ENCODE measurements at places on chromosomes 2 and 18. TPM values are rescaled to one million over a fixed set of nuclear protein-coding genes. Genes with fewer than 3 reads are reported as not detected.

- peak overlapping the region; percentile 46 for H3K4me3 ChIP-seq
- H3K4me1 ChIP-seq: peaks cover 71% of the 10 kb centered on the region
- H3K36me3 ChIP-seq: peaks cover 30% of the 10 kb centered on the region
- no peak for DNase-seq
Measured at GRCh38 chr2:64635976-64636911, 17.5 kb downstream of the SERTAD2 start.

DNA sequence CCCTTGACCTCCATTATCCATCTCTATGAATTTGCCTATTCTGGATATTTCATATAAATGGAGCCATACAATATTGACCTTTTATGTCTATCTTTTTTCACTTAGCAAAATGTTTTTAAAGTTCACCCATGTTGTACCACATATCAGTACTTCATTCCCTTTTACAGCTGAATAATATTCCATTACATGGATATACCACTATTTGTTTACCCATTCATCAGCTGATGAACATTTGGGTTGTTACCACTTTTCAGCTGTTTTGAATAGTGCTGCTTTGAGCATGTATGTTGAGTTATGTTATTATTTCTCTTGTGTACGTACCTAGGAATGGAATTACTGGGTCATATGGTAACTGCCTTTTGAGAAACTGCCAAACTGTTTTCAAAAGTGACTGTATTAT, 93.7 kb upstream of the DNMT3A start:
- no peak overlapping the region for H3K27ac ChIP-seq
- H3K36me3 ChIP-seq: peaks cover 8% of the 10 kb centered on the region
- H3K4me3 ChIP-seq: no peak overlapping the region

DNA sequence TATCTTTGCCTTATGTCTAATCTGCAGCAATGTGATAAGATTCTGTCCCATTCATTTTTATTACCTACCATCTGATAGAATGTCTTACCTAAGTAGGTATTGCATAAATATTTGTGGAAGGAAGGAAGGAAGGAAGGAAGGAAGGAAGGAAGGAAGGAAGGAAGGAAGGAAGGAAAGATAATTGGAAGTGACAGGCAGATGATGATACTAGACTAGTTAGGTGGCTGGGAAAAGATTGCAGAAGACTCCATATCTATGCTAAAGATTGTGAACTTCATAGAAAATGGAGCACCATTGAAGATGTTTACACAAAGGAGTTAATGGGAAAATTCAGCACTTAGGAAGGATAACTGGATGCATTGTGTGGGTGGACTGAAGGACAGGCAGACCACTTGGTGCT, 909.0 kb downstream of the EPHA4 start:
- H3K36me3 ChIP-seq: no peaks in the 10 kb centered on the region
- H3K4me3 ChIP-seq: no peak overlapping the region
- H3K4me1 ChIP-seq: peaks cover 14% of the 10 kb centered on the region
- H3K27ac ChIP-seq: no peak overlapping the region
- no peak for DNase-seq
- H3K27me3 ChIP-seq: no peaks in the 10 kb centered on the region

DNA sequence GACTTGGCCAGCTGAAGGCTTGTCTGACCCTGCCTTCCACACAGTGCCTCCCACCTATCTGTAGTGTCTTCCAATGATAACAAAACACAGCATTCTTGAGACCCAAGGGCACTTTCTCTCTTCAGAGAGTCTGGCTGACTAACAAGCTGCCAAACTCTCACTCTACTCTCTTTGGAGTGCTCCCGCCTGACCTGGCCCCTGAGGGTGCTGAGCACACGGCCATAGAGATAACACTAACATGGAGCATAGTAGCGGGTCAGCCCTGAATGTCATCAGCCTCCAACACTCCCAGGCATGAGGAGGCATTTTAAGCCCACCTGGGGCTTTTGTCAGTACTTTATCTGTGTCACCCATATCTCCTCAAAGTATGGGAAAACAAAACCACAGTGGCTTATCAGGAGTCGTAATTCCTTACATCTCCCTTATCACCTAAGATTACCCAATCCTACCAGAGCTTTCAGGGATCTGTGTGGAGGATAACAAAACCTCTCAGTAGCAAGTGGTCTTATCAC, 160.3 kb upstream of the TCF4 start:
- no peaks in the 10 kb centered on the region for H3K36me3 ChIP-seq
- peaks cover 4% of the 10 kb centered on the region for H3K4me1 ChIP-seq
- DNase-seq: no peak
- H3K4me3 ChIP-seq: no peak overlapping the region
- no peak overlapping the region for H3K27ac ChIP-seq
- H3K27me3 ChIP-seq: no peaks in the 10 kb centered on the region

DNA sequence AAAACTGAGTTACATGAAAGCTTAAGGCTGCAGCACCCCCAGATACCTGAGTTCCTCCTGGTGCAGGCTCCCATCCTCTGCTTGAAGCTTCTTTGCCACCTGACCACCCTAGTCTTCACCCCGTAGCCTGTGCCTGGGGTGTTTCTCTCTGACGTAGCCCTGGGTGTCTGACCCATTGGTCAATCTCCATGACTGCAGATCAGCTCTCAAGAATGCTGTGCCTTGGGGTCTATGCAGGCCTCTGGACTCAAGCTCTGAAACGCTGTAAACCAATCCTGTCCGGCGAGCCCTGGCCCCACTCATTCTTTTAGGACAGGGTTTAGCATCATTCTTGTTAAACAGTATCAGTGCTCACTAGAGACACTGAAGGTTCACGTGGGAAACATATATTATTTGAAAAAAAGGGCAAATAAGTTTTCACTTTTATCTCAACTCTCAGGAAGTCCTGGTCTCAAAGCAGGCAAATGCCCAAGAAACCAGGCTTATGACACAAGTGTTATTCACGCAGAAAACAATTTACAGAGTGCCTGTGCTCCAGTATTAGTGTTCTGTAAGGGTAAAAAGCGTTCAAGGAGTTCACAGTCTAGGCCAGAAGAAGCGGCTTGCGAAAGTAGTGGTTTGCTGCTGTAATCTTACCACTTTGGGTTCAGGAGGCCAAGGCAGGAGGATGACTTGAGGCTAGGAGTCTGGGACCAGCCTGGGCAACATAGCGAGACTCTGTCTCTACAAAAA, 22.8 kb upstream of the PPP4R1 start:
- no peak overlapping the region for H3K27ac ChIP-seq
- no peaks in the 10 kb centered on the region for H3K36me3 ChIP-seq
- no peak for DNase-seq
- H3K27me3 ChIP-seq: no peaks in the 10 kb centered on the region

- H3K4me3 ChIP-seq: no peak overlapping the region
- DNase-seq: no peak
- H3K36me3 ChIP-seq: no peaks in the 10 kb centered on the region
- no peak overlapping the region for H3K27ac ChIP-seq
Measured at GRCh38 chr2:18356676-18357075, 203.8 kb downstream of the RDH14 start.

- no peaks in the 10 kb centered on the region for H3K36me3 ChIP-seq
- H3K4me3 ChIP-seq: no peak overlapping the region
- H3K27me3 ChIP-seq: peaks cover 22% of the 10 kb centered on the region
- no peak for DNase-seq
Measured at GRCh38 chr18:59835605-59836379, 64.0 kb upstream of the PMAIP1 start.

- no peak overlapping the region for H3K4me3 ChIP-seq
- H3K36me3 ChIP-seq: no peaks in the 10 kb centered on the region
- no peak for DNase-seq
- H3K27ac ChIP-seq: no peak overlapping the region
- no peaks in the 10 kb centered on the region for H3K4me1 ChIP-seq
Measured at GRCh38 chr2:143248631-143249030, 119.4 kb downstream of the ARHGAP15 start.

DNA sequence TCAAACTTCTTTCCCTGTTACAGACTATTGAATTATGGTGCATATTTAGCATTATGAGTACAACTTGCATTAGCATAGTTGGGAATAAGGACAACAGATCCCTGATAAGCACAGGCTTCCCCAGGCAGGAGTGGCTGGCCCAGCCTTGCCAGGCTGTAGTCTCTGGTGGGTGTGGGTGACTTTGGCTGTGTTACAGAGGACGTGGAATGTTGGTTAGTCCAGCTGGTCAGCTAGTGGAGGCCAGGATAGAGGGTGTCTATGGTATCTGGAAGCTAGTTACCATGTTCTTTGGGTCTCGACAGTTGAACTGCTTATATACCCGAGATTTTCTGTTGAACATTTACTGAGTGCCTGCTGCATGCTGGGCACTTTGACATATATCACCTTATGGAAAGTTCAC, 4.7 kb downstream of the SH3RF3 start:
- H3K27me3 ChIP-seq: peaks cover 59% of the 10 kb centered on the region
- H3K27ac ChIP-seq: no peak overlapping the region
- peaks cover 39% of the 10 kb centered on the region for H3K4me1 ChIP-seq

GRCh38 chr2:169039702-169040101, 8.6 kb upstream of the ABCB11 start:
- no peaks in the 10 kb centered on the region for H3K36me3 ChIP-seq
- no peaks in the 10 kb centered on the region for H3K4me1 ChIP-seq
- no peak for DNase-seq

DNA sequence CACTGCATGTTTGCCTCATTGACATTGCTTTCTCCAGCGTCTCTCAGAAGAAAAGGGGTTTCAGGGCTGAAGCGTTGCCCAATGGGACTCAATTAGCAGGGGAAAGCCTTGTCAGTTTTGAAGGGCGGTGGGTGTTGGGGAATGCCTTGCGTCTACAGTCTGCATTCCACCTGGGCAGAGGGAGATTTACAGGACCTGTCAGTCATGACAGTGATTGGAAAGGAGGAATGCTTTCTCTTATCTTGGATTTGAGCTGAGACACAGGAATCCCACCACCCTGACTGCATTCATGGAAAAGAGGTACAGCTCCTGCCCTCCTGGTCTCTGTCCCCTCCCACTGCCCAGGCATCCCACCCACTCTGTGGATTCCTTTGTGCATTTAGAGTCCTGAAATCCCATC, 123.9 kb downstream of the ACKR3 start:
- H3K27me3 ChIP-seq: peaks cover 15% of the 10 kb centered on the region
- peaks cover 43% of the 10 kb centered on the region for H3K4me1 ChIP-seq
- no peak overlapping the region for H3K27ac ChIP-seq

- peaks cover 13% of the 10 kb centered on the region for H3K4me1 ChIP-seq
- H3K4me3 ChIP-seq: peak within 1 kb of the TSS; percentile 96
- H3K36me3 ChIP-seq: peaks cover 11% of the 10 kb centered on the region
- peak; percentile 87 for DNase-seq
- no peaks in the 10 kb centered on the region for H3K27me3 ChIP-seq
Measured at GRCh38 chr2:219176818-219177551, at the start of gene CNPPD1. Gene CNPPD1 (minus strand): TSS chr2:219176925. CDS start chr2:219176828, 97 bp downstream.

The MEP1B gene
- 2.7 TPM for total RNA-seq

The SEC11C gene
- 101 TPM for total RNA-seq

The M1AP gene
- total RNA-seq: 0.71 TPM

The LRP2 gene
- 12.7 TPM for total RNA-seq

The PLCL1 gene
- total RNA-seq: 2.0 TPM

The ATP6V1C2 gene
- total RNA-seq: 0.93 TPM

The ARHGEF33 gene
- 1.5 TPM for total RNA-seq

The FMNL2 gene
- 62.1 TPM for total RNA-seq

The SULT1C4 gene
- 27.5 TPM for total RNA-seq

The PSD4 gene
- 38.8 TPM for total RNA-seq

The RBBP8 gene
- total RNA-seq: 26.7 TPM

The ALPP gene
- 0.27 TPM for total RNA-seq

The SFTPB gene
- 2.7 TPM for total RNA-seq

The SPC25 gene
- total RNA-seq: 25.2 TPM

The LYPD1 gene
- 33.9 TPM for total RNA-seq
